ENCODE measurements at places on chromosomes 7 and 10. TPM values are rescaled to one million over a fixed set of nuclear protein-coding genes. Genes with fewer than 3 reads are reported as not detected.

The OR13A1 gene
- not detected for polyA plus RNA-seq

The FAM237B gene
- 0.06 TPM for polyA plus RNA-seq

The GRB10 gene
- 13.4 TPM for polyA plus RNA-seq

The PIP gene
- polyA plus RNA-seq, result not detected

The MYL7 gene
- polyA plus RNA-seq, result 7.0 TPM

The CYP26C1 gene
- not detected for polyA plus RNA-seq

The NEUROG3 gene
- polyA plus RNA-seq, result not detected

DNA sequence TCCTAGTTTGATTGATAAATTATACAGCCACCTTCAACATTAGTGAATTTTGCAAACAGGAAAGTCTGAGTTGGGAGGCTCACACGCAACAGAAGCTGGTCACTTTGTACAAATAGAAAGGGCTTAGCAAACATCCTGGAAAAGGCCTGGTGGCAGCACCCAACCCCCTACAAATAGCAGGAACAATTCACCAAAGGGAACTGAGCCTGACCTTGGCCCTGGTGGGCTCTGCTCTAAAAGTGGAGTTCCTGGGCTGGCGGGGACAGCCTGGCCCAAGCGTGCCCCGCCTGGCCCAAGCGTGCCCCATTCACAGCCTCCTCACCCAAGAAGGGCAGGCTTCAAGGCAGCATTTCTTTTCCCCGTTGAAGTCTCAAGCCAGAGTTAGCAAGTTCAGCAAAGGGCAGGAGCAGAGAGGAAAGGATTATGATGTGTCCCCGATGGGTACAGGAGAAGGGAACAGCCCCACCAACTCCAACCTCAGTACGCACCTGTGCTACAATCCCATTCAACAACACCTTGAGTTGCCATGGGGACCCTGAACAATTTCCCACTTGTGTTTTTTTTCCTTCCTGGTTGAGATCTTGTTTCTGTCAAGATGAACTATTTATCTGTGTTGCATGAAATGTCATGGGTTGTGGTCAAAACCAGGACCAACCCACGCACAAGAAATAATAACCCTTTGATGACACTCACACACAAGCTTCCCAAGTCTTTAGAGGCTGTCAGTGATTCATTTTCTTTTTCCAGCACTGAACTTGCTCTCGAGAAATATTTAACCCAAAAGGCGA is 43.4 kb downstream of the RGS10 start:
- no peak for DNase-seq

DNA sequence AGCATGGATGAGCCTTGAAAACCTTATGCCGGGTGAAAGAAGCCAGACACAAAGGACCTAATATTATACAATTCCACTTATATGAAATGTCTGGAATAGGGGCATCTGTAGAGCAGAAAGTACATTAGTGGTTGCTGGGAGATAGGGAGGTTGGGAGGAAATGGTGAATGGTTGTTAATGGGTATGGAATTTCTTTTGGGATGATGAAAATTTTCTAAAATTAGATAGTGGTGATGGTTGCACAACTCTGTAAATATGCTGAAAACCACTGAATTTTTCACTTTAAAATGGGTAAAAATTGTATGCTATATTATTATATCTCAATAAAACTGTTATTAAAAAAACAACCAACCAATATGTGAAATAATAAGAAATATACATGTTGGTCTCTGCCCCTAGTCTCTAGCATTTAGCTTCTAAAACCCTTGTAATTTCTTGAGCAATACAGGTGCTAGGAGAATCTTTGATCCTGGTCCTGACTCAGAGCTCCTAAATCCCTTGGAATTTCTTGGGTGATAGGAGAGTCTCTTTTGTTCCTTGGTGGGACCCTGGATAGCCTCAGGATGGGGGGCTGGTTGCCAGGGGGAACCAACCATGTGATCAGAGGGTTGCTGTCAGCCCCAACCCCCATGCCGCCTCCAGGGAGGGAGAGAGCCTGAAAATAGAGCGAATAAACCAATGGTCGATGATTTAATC is 64.0 kb downstream of the TACR2 start:
- no peak for DNase-seq

DNA sequence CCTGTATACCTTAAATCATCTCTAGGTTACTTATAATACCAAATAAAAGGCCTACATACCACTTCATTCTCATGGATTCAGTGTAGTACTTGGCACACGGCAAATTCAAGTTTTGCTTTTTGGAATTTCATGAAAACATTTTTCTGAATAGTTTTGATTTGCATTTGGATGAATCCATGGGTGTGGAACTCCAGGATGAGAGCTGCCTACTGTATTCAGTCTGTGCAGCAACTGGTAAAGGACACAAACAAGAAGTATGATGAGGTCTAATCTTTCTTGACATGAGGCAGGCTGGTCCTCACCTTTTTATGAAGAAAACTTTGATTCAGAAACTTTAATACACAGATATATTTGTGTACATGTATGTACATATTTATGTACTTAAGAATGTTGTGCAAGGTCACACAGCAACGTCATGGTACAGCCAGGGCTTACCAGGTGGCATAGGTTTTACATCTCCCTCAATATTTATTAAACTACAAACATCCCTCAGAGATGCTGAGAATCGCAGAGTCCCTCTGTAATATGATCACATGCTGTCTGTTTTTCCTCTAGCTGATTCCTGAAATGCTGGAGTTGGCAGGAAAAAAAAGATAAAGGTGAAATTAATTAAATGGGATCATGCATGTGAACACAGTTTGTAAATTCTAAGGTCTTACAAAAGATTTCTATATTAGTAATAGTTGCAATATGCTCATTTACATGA is 239.6 kb downstream of the PRKG1 start:
- DNase-seq, result no peak

- DNase-seq, result no peak
Measured at GRCh38 chr10:44703241-44704155, 207.6 kb upstream of the TMEM72 start.

DNA sequence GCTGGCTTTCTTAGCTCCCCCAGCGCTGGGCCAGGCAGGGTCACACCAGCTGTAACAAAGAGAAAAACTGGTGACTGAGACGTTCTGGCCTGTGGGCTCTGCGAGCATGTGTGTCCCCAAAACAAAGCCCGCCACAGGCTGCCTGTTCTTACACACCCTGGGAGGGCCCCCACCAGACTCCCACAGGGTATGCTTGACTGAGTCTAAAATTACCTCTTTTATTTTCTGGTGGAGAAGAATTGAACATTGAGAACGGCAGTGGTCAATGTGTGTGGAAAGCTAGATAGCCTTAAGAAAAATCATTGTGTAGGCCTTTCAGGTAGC is 808 bp downstream of the C10orf71 start:
- DNase-seq, result no peak

GRCh38 chr10:60339757-60340156 is 49.9 kb downstream of the ANK3 start:
- DNase-seq, result no peak

- no peak for DNase-seq
Measured at GRCh38 chr10:62196528-62196927, 72.1 kb downstream of the RTKN2 start.

GRCh38 chr10:113300617-113301016 is 252.2 kb upstream of the HABP2 start:
- no peak for DNase-seq

DNA sequence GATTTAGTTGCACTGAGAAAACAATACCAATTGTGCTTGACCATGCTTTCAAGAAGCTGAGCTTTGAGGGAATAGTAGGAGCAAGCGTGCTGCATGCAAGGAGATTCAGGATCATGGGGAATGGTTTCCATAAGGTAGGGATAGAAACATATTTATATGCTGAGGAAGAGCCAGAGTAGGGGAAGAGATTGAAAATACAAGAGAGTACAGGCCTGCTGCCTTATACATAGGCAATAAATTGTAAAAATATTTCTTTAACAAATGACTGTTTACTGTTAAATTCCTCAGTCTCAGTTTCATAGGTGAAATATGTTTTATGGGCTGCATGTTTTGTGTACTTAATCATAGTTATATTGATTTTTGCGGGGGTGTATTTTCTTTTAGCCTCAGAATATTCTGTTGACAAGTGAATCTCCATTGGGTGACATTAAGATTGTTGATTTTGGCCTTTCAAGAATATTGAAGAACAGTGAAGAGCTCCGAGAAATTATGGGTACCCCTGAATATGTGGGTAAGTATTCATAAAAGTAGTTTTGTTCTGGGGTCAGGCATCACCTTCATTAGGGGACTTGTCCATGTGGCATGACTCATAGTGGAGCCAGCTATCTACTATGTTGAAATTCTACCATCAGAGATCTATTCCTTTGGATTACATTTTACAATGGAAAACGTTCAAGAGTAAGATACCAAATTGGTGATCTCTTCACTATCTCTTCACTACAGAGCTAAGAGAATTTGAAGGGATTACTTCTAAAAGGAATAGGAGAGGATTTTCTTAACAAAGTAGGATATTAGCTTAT is 36.5 kb downstream of the STK17A start:
- no peak for DNase-seq

DNA sequence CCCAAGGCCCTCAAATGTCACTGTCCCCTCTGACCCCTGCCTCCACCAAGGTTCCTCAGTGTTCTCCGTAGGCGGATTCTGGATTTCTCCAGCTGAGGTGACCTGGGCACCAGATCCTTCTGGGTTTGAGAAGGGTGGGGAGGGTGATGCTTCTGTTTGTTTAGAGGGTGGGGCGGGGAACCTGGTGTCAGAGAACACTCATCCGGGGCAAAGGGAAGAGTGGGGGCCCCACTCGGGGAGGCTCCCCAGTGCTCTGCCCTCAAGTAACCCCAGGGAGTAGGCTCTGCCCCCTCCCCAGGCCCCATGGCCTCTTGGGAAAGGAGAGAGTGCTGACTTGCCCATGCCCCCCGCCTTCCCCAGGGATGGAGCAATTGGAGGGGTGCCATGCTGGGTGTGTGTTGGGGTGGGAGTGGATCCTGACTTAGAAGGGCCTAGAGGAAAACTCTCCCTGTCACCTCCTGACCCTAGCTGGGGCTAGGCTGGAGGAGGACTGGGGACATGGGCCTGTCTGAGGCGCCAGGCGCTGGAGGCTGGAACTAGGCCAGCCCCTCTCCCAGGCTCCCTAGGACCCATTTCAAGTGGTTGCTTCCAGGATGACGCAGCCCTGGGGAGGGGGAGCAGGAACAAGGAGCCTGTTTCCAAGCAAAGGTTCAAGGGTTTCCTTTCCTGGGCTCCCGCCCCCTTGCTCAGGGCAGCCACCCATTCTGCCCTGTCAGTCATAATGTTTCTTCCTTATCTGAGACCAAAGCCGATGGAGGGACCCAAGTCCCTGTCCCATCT is 27.9 kb downstream of the KAZALD1 start:
- DNase-seq, result no peak

- DNase-seq, result peak; percentile 25
Measured at GRCh38 chr10:93553482-93554315, 12.8 kb upstream of the FFAR4 start.

GRCh38 chr7:14805105-14805719 is 97.3 kb downstream of the DGKB start:
- DNase-seq, result no peak

GRCh38 chr7:93757426-93757825 is 133.1 kb downstream of the TFPI2 start:
- no peak for DNase-seq

GRCh38 chr7:151625606-151626005 is 105.9 kb upstream of the RHEB start:
- no peak for DNase-seq

- no peak for DNase-seq
Measured at GRCh38 chr10:79473496-79474095, 28.2 kb upstream of the ZCCHC24 start.

DNA sequence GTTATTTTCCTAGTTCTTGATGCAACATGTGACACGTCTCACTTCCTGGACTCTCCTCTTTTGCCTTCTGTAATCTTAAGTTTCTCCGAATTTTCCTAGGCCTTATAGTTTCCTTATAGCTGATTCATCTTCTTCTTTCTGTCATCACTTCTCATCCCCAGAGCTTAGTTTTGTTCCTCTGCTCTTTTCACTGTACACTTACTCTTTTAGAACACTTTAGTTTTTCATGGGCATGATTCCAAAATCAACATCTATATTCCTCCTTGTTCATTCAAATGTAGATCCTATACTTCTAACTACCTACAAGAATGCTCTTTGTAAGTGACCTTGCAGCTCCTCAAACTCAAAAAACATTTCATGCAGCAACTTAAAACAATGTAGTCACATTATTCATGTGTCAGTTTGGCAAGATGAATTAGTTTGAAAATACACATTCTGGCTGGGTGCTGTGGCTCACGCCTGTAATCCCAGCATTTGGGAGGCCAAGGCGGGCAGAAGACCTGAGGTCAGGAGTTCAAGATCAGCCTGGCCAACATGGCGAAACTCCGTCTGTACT is 13.1 kb upstream of the SLC26A3 start:
- peak; percentile 32 for DNase-seq

GRCh38 chr7:48389977-48390376 is 218.7 kb downstream of the ABCA13 start:
- no peak for DNase-seq

DNA sequence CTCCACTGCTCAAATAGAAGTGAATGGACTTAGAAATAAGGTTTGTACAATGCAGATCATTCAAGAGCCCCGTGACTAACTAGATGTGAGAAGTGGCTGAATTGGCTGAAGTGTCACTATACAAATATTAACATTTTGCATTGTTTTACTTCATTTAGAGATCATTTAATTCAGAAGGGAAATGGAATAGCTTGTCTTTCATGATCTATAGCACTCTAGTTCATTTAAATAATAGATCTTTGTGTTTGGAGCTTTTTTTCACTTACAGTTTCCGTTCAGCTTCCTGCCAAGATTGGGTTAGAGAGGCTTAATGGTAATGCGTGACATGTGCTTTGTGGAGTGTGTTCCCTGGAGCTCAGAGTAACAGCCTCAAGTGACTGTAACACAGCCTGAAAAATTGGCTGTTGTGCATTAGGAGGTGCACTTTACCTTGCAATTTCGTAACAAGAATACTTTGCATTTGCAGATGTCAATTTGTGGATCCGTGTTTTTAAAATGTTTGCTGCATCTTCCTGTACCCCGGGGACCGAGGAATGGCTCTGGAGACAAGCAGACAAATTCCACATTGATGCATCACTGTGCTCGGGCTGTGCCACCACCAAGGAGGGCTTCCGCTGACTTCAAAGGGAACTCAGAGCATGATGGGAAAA is 170.3 kb downstream of the NRP1 start:
- DNase-seq, result no peak

GRCh38 chr7:51867117-51867516 is 550.5 kb upstream of the COBL start:
- no peak for DNase-seq

GRCh38 chr7:22782616-22783232 is 39.9 kb downstream of the TOMM7 start:
- no peak for DNase-seq

- no peak for DNase-seq
Measured at GRCh38 chr10:102419269-102420180, 940 bp upstream of the PSD start.

- no peak for DNase-seq
Measured at GRCh38 chr10:130929422-130930325, 381.8 kb downstream of the TCERG1L start.

- DNase-seq, result no peak
Measured at GRCh38 chr10:6278519-6279120, 75.9 kb downstream of the PFKFB3 start.

DNA sequence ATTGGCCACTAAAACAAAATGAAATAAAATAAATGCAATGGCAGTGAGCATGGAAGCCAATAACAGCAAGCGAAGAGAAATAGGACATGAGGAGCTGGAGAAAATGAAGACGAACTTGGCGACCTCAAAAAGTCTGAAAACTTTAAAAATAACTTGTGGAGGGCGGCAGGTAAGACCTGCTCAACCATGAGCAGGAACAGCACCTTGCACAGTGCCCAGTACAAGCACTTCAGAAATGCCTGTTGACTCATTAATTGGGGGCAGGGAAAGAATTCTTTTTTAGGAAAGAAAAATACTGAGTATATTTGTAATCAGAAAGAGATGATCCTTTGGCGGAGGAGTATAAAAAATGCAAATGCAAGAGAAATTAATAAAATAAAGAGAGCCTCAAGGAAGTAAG is 78.0 kb downstream of the XPNPEP1 start:
- DNase-seq, result no peak

All from forelimb muscle (tissue), 1 donor.